Activated effector memory CD4-positive, alpha-beta T cell treated with anti-CD3 and anti-CD28 coated beads, Interleukin-2, amount 50 U/mL, for 16 hours (primary cell): ENCODE measurements at places on chromosomes 3 and 15.

GRCh38 chr3:52784021-52784621, 6.7 kb downstream of the ITIH1 start:
- no peak for DNase-seq

DNA sequence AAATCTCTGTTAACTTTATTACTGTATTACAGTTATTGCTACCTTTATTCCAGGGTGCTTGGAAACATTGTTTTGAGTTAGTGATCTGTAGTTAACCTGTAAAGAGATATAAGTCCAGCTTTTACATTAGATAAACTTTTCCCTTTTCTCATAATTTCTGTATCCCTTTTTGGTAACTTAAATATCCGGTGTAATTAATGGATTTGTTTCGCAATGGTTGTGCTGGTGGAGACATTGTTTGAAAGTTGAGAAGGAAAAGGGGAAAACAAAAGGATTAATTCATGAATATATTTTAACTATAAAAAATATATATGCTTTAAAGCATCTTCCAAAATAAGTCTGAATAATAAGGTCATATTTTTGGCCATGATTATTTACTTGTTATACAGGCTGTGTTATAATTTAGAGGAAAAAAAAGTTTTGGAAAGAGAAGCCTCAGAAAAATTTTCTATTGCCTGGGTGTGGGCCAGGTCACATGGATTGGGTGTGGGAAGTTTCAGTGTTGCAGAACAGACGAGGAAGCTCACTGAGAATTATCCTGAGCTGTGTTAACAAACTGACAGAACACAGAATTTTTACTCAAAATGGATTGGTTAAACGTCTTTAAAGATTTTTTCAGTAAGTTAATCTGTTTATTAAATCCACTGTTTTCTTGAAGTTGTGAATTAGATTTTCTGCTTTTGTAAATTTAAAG, 27.7 kb upstream of the IL20RB start:
- no peak for DNase-seq

- DNase-seq = no peak
Measured at GRCh38 chr15:27903405-27903804, 195.7 kb downstream of the OCA2 start.

DNA sequence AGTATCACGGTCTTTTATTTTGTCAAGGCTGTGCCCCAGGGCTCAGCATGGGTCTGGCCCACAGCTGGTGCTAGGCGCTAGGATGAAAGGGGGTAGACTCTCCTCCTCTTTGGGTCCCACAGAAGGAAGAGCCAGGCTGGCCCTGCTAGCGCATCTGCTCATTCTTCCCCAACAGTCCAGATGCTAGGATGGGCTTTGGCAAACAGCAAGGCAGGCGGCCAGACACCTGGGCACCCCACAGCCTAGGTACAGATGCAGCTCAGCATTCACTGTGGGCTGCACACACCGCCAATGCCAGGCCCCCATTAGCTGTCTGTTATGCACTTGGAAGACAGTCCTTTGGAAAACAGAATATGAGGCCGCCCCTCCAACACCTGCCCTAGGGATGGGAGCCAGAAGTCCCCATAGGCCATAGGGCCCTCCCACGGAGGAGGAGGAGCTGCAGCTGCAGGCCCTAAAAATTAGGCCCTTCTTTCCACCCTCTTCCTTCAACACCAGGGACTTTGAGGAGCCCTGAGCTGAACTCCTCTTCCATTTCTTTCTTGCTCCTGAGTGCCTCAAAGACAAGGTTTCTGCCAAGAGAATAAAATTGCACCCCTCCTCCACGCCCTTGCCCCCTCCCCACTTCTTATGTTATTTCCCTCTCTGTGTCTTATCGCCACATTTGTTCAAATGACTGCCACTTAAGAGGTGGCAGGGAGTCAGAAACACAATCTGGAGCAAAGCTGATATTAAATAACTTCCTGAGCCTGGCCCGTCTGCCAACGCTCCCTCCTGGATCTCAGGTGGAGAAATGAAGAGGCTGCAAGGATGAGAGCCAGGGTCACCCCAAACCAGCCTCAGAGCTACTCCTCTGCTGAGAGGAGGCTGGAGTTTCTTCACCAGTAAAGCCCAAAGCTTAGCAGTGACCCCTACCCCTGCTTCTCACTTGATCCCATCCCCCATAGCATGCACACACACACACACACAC, 13.7 kb downstream of the NTRK3 start:
- DNase-seq = no peak

- DNase-seq = no peak
Measured at GRCh38 chr15:76151599-76151974, 91.8 kb downstream of the TMEM266 start.
